ENCODE measurements at places on chromosomes 16 and 17.
A peak's percentile ranks its signal among the peaks of the same experiment; 100 is the strongest.

- H3K36me3 ChIP-seq = peaks cover 4% of the 10 kb centered on the region
- peaks cover 8% of the 10 kb centered on the region for H3K4me1 ChIP-seq
- no peak overlapping the region for H3K27ac ChIP-seq
Observed at GRCh38 chr16:87764600-87765472, 950 bp downstream of the KLHDC4 start.

GRCh38 chr17:72270273-72270924 lies 149.6 kb downstream of the SOX9 start:
- H3K36me3 ChIP-seq = no peaks in the 10 kb centered on the region
- H3K27me3 ChIP-seq = no peaks in the 10 kb centered on the region
- no peak overlapping the region for H3K27ac ChIP-seq
- no peak for DNase-seq

DNA sequence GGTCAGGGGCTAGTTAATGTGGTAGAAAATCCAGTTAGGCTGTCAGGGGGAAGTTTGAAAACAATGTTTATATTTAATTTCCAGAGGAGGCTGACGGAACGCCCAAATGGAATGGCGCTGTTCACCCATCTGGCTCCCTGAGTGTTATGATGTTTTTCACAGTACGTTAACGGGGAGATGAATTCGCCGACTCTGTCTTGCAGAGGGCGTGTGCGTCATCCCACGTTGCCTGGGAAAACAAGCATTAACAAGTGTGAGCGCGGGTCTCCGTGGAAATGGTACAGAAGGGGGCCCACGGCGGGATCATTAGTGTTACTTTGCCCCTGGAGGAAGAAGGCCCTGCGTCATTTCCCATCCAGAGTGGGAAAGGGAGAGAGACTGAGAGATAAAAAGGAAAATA lies 29.6 kb downstream of the RGS9 start:
- no peaks in the 10 kb centered on the region for H3K27me3 ChIP-seq
- H3K27ac ChIP-seq = no peak overlapping the region
- no peaks in the 10 kb centered on the region for H3K36me3 ChIP-seq
- no peak for DNase-seq
- no peak overlapping the region for H3K4me3 ChIP-seq
- no peaks in the 10 kb centered on the region for H3K4me1 ChIP-seq

DNA sequence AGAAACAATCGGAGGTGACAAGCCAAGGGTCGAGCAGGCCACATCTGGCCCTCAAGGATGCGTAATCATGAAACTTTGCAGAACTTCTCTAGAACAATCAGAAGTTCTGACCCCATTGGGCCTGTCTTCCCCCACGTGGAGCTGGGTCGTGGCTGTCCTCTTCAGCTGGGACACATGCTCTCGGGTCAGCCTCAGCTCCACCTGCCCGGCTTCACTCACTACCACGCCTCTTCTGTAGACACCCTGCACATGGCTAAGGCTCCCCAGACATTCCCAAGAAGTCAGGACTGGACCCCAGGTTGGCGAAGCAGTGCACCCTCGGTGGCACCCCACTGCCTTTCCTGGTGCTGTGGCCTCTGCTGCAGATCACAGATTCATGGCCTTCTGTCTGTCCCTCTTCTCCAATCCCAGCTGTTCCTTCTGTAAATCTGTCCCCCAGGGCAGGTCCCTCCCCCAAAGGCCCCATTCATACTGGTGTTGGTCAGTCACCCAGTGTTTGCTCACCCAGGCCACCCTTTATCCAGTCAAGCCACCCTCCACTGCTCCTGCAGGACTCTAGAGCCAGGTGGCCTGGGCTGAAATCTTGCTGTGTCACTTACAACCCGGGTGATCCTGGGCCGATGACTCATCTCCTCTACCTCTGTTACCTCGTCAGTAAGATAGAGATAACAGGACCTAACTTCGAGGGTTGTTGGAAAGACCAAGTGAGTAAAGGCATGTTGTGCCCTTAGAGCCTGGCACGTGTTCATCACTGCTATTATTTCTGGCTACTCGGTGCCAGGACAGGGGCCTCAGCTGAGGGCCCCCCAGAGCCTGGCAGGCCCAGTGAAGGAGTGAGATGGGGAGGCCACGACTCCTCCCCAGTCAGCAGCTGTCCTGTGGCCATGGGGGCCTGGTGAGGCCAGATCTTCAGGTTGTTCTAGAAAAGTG lies 1.4 kb upstream of the SLC5A11 start:
- no peaks in the 10 kb centered on the region for H3K27me3 ChIP-seq
- H3K4me1 ChIP-seq = no peaks in the 10 kb centered on the region
- no peaks in the 10 kb centered on the region for H3K36me3 ChIP-seq
- no peak overlapping the region for H3K4me3 ChIP-seq

DNA sequence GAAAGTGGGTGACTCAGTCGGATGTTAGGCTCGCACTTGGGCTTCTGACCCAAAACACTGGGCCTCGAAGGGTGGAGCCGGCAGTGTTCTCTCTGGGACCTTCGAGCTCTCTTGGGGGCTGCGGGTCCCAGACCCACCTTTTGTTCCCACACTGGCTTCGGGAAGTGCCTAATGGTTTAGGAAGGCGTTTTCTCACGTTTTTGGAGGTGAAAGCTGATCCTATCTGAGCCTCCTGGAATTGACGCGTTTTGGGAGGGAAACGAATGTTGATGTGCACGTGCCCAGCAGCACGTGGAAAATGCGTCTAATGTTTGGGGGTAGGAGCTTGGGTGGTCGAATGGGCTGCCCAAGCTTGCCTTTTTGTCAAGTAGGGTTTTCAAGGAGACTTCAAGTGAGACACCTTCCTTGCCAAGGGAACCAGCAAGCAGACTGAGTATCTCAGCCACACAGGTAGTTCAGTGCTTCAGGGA lies 666 bp downstream of the HGS start:
- H3K36me3 ChIP-seq = peaks cover 21% of the 10 kb centered on the region
- H3K27ac ChIP-seq = peak overlapping the region; percentile 40
- no peak for DNase-seq
- peaks cover 12% of the 10 kb centered on the region for H3K4me1 ChIP-seq
- H3K27me3 ChIP-seq = no peaks in the 10 kb centered on the region
- H3K4me3 ChIP-seq = peak overlapping the region; percentile 87

DNA sequence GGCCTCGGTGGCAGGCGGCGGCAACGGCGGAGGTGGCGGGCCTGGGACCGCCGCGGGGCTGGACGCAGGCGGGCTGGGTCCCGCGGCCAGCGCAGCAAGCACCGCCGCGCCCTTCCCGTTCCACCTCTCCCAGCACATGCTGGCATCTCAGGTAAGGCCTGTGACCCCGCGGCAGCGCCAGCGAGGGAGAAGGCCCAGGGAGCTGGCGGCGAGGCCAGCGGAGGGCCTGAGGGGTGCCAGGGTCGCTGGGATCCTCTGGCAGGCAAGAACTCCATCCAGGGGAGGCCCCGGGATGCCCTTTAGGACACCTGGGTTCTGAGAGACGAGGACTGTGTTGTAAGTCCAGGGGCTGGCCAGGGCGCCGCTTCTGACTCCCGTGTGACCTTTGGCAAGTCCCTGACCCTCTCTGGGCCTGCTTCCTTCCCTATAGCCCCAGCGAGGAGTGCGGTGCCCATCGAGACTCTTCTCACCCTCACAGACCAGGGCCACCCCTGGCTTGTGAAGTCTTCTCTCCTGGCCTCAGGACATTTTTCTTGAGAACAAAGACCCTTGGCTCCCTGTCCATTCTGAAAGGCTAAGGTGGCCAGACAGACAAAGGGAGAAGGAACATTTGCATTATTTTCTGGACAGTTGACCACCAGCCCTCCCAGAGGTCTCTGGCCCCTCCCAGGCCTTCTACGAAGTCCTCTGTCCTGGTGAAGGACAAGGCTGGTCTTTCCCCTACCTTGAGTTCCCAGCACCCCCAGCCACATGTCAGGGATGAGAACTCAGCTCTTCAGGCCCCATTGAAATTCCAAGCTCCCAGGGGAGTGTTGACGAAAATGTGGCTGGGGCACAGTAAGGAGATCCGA lies 6.3 kb downstream of the TBX2 start:
- H3K4me3 ChIP-seq = peak overlapping the region; percentile 63
- peak; percentile 40 for DNase-seq
- H3K27me3 ChIP-seq = peaks cover 69% of the 10 kb centered on the region
- H3K36me3 ChIP-seq = peaks cover 29% of the 10 kb centered on the region
- peaks cover 51% of the 10 kb centered on the region for H3K4me1 ChIP-seq

DNA sequence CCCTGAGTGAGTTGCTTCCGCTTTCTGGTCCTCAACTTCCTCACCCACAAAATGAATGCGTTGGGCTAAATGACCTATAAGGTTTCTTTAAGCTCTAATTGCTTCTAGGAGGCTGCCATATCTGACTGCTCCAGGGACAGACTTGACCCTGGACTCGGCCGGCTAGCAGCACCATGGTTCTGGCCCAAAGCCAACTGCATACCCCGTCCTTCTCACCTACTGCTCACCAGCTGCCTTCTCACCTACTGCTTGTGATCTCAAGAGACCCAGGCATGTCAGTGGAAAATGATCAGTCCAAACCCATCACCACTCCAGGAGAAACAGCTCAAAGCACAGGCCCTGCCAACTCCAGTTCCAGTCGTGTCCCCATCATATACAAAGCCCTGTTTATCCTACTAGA lies 124.3 kb upstream of the IRX5 start:
- peak; percentile 32 for DNase-seq
- H3K4me3 ChIP-seq = no peak overlapping the region
- H3K36me3 ChIP-seq = no peaks in the 10 kb centered on the region

DNA sequence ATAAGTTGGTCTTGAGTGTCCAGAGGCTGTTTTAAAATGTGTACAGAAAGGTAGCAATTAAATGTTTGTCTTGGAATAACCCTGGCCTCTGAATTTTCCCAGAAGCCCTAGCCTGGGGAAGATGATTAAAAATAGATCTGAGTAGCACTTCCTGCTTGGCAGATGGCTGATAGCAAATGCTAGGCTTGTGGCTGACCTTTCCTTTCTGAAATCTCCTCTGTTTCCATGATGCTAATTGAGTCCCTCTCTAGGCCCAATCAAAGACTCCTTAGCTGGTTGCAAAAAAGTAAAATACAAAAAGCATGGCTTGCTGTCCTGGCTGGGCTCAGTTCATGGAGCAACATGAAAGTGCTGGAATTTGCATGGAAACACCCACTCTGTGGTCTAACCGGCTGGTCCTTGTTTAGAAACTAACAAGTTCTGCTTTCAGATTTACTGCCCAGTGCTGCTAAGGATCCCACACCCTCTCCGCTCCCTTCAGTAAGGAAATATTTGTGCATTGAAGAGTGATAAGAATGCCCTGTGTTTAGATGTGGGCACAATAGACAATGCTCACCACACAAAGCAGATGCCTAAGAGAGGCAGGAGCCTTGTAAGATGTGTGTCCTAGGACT lies 40.8 kb downstream of the YPEL2 start:
- peak; percentile 58 for DNase-seq
- H3K4me1 ChIP-seq = peaks cover 75% of the 10 kb centered on the region
- H3K4me3 ChIP-seq = no peak overlapping the region
- peak overlapping the region; percentile 97 for H3K27ac ChIP-seq
- H3K36me3 ChIP-seq = no peaks in the 10 kb centered on the region

- H3K27ac ChIP-seq = no peak overlapping the region
- no peak for DNase-seq
- H3K4me1 ChIP-seq = no peaks in the 10 kb centered on the region
Observed at GRCh38 chr17:7977039-7977438, 25.4 kb upstream of the GUCY2D start.

GRCh38 chr16:4675864-4676786 lies 17.2 kb upstream of the NUDT16L1 start:
- peak overlapping the region; percentile 82 for H3K27ac ChIP-seq
- H3K27me3 ChIP-seq = no peaks in the 10 kb centered on the region
- peaks cover 3% of the 10 kb centered on the region for H3K36me3 ChIP-seq
- no peak for DNase-seq
- H3K4me3 ChIP-seq = no peak overlapping the region
